Fibroblast of the aortic adventitia (primary cell): ENCODE measurements at places on chromosomes 1 and 21. TPM values are rescaled to one million over a fixed set of nuclear protein-coding genes. Genes with fewer than 3 reads are reported as not detected.
A peak's percentile ranks its signal among the peaks of the same experiment; 100 is the strongest.

GRCh38 chr1:224502459-224503160, 68.0 kb upstream of the WDR26 start:
- no peak for DNase-seq

TBX15 gene
- total RNA-seq, result 0.33 and 0.63 TPM in 2 replicates

DNA sequence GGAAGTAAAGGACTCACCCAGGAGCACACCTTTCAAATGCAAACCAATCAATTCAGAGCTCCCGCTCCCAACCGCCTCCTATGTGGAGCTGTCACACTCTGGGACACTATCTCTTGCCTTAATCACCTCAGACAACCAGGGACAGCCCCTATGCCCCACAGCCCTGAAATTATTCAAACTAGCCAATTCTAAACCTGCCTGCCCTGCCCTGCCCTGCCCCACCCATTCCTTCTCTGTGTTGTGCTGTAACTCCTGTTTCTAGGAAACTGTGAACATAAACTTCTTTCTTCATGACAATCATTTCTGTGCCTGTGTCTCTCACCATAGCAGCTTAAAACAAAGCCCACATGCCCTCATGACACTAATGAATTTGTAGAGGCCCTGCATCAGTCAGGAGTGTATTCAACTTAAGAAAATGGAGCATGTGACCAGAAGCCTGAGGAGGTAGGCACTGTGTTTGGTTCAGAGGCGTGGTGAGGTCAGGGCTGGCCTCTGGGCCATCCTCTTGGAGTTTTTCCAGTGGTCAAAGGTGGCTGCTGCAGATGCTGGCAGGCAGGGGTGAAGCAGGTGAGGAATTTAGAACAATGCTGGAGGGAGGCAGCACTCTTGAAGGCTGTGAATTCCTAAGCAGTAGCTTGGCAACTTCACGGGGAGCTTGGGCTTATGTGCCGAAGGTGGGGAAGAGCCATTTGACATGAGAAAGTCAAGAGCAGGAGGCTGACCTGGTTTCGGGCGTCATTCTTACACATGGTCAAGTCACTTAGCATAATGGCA, 74.5 kb downstream of the RHOU start:
- no peak for DNase-seq

DNA sequence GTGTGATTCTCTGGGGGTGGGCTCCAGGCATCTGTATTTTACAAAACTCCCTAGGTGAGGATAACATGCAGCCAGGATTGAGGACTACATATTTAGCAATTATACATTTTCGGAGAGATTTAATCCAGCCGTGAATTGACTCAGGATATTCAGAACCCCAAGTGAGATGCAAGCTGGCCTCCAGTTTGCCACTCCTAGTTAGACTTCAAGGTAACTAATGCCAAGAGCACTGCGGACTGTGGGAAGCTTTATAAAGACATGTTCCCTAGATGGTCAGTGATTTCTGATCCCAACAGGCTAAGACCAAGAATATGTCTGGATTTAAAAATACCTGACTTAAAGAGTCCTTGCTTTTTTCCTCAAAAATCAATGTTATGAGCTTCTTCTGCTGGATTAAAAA, 308.5 kb downstream of the NTNG1 start:
- no peak for DNase-seq

DNA sequence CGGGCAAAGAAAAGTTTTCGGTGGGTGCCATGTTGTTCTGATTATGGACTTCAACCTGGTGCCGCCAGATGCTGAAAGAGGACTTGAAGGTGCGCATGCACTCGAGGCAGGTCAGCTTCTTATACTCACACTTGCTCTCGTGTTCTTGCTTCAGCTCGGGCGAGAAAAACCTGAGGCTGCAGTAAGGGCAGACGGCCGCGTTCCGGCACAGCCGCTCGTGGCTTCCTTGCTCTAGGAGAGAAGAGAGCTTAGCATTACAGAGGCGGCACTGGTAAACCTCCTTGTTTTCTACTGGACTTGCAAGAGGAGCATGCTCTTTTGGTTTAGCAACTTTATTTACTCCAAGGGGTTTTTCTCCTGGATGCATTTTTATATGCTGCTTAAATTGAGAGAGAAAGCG, 18.5 kb downstream of the ZBTB21 start:
- no peak for DNase-seq

DNA sequence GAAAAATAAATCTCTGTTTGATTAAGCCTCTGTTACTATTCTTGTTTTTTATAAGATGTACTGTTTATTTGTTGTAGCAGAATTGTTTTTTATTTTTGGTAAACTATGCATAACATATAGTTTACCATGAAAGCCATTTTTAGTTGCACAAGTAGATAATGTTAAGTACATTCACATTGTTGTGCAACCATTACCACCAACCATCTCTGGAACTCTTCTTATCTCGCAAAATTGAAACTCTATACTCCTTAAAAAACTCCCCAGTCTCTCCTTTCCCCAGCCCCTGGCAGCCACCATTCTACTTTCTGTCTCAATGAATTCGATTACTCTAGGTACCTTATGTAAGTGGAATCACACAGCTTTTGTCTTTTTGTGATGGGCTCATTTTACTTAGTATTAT, 27.4 kb upstream of the UHMK1 start:
- DNase-seq, result peak; percentile 11

DNA sequence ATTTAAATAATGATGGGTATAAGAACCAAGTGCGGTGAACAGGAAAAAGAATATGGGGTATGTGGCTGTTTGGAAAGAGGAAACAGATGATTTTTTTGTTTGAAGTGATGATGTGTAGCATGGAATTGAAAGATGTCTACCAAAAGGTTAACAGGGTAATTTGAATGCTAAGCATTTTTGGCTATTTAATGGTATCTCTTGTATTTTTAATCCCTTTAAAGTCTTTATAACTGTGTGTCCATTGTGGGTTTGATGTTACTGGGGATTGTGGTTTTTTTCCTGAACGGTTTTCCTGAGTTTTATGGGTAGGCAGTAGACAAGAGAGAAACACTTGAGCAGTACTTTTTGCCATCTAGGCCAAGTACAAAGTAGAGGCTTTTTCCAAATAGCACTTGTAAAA, 63.2 kb downstream of the PRDM2 start:
- no peak for DNase-seq

ZNF691 gene
- total RNA-seq, result 7.2 and 7.4 TPM in 2 replicates
